H54 (cell line): ENCODE measurements at places on chromosomes 1 and 21.
A peak's percentile ranks its signal among the peaks of the same experiment; 100 is the strongest.

- DNase-seq = no peak
These were observed 203.3 kb upstream of the IVNS1ABP start for GRCh38 chr1:185520188-185520920.

GRCh38 chr1:44251989-44252671, 38.9 kb downstream of the DMAP1 start:
- DNase-seq = no peak

- peak; percentile 15 for DNase-seq
These were observed 432 bp downstream of the AKT3 start for GRCh38 chr1:243849421-243850201.

- DNase-seq = no peak
These were observed 7.0 kb downstream of the LRRC8B start for GRCh38 chr1:89531480-89532139.

DNA sequence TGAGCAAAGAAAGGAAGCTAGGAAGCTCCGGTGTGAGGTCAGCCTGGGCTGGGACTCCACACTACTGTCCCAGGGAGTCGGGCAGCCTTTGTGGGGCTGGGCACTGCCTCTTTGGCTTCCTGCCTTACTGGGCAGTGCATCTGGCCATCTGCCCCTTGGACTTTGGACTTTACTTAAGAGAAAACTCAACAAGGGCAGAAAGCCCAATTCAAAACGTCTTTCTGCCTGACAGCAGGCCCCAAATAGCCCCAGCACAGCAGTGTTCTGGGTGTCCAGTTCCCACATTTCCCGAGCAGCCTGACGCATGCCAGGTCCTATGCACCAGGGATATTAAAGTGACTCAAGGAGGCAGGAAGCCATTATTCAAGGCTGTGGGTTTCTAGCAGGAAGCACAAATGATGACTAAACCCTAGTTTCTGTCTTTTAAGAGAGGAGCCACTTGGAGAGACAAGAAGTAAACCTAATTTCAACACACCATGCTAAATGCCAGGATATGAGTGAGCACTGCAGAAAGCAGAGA, 37.9 kb upstream of the EDEM3 start:
- DNase-seq = peak; percentile 66

DNA sequence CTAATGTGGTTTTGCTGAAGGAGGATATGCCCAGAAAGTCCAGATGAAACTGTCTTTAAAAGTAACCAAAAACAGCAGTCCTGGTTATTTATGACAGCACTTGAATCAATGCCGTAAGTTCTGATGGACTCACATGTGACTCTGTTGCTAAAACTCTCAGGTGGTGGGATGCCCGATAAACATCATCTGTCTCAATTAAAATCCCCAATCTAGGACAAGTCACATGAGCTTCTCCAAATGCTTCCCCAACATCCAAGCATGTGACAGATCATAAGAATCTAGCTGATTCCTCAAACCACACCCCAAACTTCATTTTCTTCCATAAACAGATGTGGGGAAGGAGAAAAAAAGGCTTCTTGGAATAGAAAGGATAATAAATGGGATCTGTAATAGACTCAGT, 786 bp upstream of the CTSK start:
- no peak for DNase-seq

- DNase-seq = no peak
These were observed 742 bp downstream of the ARTN start for GRCh38 chr1:43934101-43934985.

GRCh38 chr1:43774359-43774758, 67.0 kb downstream of the ST3GAL3 start:
- DNase-seq = peak; percentile 34

GRCh38 chr1:160070243-160071163, 543 bp upstream of the KCNJ10 start:
- DNase-seq = no peak

- no peak for DNase-seq
These were observed 90.9 kb downstream of the RGS7 start for GRCh38 chr1:241266121-241266520.

- no peak for DNase-seq
These were observed 429.6 kb upstream of the LRRC7 start for GRCh38 chr1:69138172-69138571.

GRCh38 chr1:54975356-54976108, 4.9 kb upstream of the TMEM61 start:
- DNase-seq = no peak

- no peak for DNase-seq
These were observed 13.0 kb upstream of the COL18A1 start for GRCh38 chr21:45391743-45392572.

DNA sequence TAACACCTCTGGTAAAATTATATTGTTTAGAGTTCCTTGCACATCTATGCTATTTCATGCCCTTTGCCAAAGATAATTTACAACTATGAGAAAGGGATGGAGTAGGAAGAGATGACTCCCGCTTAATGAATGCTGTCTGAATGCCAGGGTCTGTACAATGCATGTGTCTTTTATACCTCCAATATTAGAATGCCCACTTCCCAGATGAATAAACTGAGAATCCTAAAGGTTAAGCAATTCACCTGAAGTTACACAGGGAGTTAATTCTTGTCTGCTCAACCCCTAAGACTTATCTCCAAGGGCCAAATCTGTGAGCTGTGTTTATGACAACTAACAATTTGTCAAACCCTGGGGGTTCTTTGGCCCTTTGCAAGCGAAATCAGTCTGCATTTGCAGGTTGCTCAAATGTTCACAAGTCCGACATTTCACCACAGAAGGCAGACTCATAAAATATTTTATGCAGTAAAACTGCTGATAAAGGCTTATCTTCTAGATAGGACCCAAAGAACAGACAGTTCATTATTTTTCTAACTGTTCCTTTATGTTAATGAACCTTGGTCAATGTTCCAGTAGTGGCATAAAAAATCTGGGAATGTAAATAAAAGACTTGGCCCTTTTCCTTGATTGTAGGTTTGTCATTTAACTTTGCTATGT, 50.2 kb upstream of the ATP1A1 start:
- no peak for DNase-seq

GRCh38 chr21:32868631-32869454, 97.3 kb upstream of the PAXBP1 start:
- DNase-seq = no peak

DNA sequence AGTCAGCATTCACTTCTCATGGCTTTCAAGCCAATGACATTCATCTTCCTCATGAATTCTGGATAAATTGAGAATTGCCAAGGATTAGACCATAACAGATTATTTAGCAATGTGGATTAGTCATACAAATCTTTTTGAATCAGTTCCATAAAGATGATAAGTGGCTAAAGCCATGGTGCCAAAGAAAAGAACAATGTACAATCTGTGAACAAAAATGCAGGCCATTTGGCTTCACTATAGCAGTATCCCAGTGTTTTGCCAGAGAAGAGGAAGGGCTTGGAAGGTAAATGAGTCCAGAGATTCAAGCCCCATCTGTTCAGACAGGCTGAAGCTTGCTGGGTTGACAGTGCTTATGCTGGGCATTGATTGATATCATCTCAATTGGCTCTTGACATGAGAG, 376.4 kb upstream of the LRRC7 start:
- DNase-seq = no peak

- no peak for DNase-seq
These were observed 86.8 kb downstream of the TGFBR3 start for GRCh38 chr1:91799159-91799558.

GRCh38 chr21:36163750-36164741, 7.4 kb downstream of the DOP1B start:
- no peak for DNase-seq

- no peak for DNase-seq
These were observed 558.2 kb upstream of the USP24 start for GRCh38 chr1:55773211-55773940.

DNA sequence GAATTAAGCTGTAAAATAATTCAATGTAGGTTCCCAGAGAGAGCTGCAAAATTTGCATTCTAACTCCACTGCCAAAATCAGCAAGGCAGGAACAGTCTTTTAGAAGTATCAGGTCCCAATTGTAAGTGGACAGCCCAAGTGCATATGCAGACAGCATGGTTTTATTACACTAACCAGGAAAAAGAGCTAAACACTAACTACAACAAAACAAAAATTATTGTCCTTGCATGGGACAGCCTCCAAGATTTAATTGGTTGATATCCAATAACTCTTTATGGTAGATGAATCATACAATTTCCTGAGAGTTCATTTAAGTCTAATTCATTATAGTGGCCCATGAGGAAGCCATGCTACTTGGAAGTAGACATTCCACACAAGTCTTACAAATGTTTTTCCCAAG, 154.3 kb upstream of the ZNF648 start:
- DNase-seq = no peak

DNA sequence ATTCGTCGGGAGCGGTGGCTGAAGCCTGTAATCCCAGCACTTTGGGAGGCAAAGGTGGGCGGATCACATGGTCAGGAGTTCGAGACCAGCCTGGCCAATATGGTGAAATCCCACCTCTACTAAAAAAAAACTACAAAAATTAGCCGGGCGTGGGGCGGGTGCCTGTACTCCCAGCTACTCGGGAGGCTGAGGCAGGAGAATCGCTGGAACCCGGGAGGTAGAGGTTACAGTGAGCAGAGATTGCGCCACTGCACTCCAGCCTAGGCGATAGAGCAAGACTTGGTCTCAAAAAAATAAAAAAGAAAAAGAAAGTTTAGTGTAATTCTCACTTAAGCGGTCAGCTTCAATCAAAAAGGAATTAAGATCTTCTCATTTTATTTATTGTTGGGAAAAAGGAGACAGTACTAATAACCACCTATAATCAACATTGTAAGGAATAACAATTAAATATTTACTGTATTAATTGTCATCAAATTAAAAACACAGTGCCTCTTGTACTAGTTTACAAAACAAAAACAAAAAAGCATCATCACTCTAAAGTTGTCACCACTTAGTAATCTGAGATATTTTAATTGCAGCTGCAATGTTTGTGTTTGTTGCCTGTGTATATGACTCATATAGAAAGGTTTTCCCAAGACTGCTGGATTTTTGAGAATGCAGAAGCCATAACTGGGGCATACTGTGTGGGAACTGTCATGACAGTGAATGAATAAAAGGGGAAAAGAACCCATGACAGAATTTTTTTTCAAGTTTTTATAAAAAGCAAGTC, 3.7 kb downstream of the FBXO42 start:
- DNase-seq = peak; percentile 31

DNA sequence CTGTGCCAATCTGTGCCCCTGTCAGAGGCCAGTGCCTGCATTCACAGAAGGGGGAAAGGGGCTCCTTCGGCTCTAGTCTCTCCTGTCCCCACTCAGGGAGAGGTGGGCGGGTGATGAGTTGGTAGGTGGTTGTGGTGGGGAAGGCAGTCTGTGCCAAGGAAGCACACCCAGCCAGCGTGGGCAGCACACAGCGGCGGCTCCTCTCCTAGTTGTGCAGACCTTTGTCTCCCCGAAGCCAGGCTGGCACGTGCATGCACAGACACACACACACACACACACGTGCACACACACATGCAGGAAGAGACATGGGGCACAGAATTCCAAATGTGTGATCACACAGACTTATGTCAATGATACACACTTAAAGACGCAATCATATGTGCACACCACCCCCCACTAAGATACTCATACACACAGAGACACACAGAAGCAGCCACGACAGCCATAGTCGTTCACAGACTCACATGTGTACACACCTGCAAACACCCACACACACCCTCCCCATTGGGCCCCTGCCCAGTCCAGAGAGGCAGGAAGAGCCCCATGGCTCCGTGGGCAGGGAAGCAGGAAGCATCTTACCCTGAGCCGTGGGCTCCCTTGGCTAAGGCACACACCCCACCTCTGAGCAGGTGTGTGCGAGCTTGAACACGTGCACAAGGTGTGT, 16.4 kb downstream of the RIMS3 start:
- DNase-seq = no peak

DNA sequence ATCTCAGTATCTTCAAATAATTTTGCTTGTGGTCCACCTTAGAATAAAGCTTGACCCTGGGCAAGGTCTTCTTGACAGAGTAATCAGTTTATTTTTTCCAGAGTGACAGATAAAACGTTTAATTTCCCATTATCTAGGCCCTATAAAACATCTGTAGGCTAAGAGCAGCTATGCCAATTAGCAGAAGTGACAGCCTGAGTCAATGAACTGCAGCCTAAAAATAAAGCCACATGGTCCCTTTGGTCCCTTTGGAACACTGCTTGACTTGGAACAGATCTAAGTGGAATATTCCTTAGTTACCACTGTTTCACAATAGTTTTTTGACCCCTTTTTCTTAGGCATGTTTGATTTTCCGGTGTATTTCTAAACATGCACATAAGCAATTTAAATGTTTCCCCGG, 6.3 kb upstream of the RGS13 start:
- DNase-seq = no peak

DNA sequence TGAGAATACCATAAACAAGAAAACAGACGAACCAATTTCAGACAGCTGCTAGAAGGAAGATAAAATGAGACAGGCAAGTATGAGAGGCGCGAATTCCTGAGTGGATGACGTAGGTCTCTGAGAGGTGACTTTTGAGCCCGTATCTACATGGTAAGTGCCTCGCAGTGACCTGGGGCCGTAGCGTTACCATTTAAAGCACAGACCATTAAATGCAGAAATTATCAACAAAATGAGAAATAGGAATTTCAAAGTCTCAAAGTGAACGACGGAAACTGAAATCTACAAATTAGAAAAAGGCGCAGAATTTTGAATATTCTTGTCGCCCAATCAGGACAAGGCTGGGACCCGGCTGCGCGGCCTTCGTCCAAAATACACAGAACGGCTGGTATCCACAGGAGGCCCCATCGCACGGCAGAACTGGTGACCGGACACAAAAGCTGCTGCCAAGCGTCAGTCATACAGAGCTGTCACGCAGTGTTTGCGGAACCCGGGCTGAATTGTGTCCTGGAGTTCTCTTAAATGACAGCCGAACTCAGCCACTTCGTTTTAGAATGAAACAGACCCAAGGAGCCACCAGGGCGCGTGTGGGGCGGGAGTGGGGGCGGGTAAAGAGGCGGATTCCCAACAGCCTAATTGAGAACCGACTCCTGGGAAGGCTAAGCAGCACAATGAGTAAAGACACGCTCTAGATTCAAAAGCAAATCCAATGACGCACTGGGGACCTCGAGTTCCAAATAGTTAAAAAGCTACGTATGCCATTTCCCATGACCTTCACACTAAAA, 13.8 kb upstream of the BOLA1 start:
- no peak for DNase-seq
